Dorsolateral prefrontal cortex (tissue), 122 donors: ENCODE measurements at places on chromosomes 12 and 14. TPM values are rescaled to one million over a fixed set of nuclear protein-coding genes. Genes with fewer than 3 reads are reported as not detected.

The BIN2 gene
- total RNA-seq, result 3.6 TPM

The PRKD1 gene
- 24.2 TPM for total RNA-seq

The P2RX7 gene
- total RNA-seq, result 73.3 TPM

The RHOJ gene
- total RNA-seq, result 20.7 TPM

The SLCO1C1 gene
- 15.0 TPM for total RNA-seq

The HOXC9 gene
- not detected for total RNA-seq

The ERP29 gene
- total RNA-seq, result 31.9 TPM

The MYRFL gene
- total RNA-seq, result 0.61 TPM

The HSPB8 gene
- total RNA-seq, result 136 TPM

The ARID4A gene
- total RNA-seq, result 52.8 TPM

The LRRC23 gene
- total RNA-seq, result 27.8 TPM

The GSC gene
- total RNA-seq, result not detected

The AQP2 gene
- total RNA-seq, result not detected

The NOC4L gene
- total RNA-seq, result 15.9 TPM
